ENCODE measurements at places on chromosomes 11 and 22.

DNA sequence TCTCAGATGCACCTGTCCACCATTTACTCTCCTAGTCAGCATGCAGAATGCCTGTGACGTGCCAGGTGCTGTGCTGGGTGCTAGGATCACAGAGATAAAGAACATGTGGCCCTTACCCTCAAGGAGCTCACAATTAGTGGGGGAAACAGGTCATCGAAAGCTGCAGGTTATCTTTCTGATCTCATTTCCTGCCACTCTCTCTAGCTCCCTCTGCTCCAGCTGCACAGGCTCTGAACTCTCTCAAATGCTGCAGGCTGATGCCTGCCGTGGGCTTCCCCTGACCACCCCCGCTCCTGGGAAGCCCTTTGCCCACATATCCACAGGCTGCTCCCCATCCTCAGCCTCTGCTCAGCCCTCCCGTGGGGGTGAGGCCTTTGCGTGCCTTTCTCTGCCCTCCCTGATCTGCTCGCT, 29.6 kb downstream of the SHANK3 start:
- DNase-seq = no peak

DNA sequence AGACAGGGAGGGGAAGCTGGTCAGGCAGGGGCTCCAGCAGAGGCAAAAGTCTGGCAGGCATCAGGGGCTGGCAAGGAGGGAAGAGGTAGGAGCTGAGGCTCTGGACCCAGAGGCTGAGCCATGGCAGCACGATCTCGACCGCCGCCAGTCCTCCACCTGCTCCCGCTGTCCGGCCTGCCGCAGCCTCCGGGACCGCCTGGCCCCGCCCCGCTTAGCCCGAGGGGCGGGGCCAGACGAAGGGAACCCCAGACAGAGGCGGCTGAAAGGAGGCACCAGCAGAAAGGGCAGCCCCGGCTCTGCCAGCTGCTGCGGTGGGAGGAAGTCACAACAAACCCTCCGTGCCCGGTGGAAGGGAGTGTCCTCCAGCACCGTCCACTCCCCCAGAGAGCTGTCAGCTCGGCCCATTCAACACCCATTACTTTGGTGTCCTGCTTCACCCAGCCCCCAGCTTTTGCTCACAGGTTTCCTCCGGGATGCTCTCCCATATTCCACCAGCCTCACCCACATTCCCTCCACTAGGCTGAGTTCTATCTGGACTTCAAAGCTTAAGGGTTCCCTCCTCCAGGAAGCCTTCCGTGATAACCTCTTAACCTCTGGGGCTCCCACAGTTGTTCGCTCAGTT, at the start of gene MFNG:
Gene MFNG (minus strand): TSS at position 161 of the 622 bp plus-strand sequence. CDS start 207 bp downstream, outside the sequence.
- DNase-seq = peak; percentile 46

DNA sequence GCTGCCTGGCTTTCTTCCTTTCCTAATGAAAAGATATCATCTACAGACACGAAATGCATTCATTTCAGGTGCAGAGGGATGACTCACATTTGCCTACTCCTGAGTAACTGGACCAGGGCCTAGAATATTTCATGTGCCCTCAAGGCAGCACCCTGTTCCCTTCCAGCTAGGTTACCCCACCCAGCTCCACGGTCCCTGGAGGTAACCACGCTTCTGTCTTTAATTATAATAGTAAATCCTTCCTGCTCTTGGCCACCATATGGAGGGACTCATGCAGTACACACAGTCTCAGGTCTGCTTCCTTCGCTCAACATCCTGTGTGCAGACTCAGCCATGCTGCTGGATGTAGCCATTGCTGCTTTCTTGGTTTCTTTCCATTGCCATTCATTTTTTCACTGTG, 22.3 kb downstream of the DHCR7 start:
- no peak for DNase-seq

- DNase-seq = no peak
Measured at GRCh38 chr11:35735903-35736302, 73.3 kb downstream of the TRIM44 start.

DNA sequence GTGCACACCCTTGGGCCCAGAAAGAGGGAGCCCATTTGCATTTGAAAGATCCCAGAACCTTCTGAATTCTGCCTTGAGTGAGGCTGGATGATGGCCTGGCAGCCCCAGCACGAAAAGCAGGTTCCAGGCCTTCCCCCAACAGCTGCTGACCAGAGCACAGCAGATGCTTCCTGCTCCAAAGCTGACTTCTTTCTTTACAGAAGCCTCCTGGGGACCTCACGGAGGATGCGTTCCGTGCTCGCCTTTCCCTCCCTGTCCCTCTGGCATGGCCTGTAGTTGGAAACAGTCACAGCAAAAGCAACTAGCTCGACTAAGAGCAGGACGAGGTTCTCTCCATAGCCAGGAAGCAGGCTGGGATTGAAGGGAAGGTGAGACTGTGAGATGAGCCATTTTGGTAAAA, 107.7 kb upstream of the B3GAT1 start:
- no peak for DNase-seq

DNA sequence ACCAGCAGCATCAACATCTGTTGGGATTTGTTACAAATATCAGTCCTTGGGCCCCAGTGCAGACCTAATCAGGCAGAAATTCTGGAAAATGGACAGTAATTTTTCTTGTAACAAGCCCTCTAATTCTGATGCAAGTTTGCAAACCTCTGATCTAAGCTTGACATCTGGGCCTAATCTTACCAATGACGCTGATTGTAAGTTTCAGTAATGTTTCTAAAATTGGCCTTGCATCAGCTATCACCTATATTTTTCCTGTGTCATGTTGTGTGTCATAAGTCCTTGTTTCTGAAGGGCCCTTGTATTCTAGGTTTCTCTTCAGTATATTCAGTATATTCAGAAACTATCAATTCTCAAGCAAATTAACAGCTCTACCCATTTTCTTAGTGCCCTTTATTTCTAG, 36.4 kb downstream of the ZNF215 start:
- no peak for DNase-seq

DNA sequence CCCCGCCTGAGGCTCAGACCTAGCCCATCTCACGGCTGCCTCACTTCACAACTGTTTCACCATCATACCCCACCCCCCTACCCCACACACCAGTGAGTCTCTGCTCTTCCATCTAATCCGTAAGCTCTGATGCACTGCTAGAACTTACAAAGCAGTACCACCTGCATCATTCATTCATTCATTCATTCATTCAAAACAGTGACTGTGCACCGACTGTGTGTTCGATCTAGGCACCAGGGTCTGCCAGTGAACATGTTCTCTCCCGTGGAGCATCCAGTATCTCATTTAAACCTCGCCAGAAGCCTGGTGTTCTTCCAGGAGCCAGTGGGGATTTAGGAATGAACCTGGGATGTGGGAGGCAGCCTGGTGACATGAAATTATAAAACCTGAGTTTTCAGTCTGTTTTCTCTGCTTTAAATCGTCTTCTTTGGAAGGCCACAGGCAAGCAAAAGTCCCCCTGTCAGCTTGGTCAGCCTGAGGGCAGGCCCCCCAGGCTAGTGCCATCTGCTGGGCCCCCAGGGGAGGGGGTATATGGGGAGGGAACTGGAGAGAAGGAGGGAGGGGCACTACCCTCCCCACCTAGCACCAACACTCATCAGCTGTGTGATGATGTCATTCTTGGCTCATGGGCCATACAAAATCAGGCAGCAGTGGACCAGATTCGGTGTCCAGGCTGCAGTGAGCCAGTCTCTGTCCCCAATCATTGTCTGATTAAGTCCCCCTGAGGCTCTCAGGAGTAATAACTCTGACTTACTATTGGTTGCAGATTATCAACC, 18.4 kb downstream of the TMPRSS6 start:
- DNase-seq = no peak

- DNase-seq = no peak
Measured at GRCh38 chr11:71251761-71252268, 562 bp downstream of the SHANK2 start.

GRCh38 chr11:96388891-96389719, 607 bp downstream of the CCDC82 start:
- no peak for DNase-seq

- DNase-seq = no peak
Measured at GRCh38 chr11:95507794-95508193, 276.8 kb upstream of the SESN3 start.

DNA sequence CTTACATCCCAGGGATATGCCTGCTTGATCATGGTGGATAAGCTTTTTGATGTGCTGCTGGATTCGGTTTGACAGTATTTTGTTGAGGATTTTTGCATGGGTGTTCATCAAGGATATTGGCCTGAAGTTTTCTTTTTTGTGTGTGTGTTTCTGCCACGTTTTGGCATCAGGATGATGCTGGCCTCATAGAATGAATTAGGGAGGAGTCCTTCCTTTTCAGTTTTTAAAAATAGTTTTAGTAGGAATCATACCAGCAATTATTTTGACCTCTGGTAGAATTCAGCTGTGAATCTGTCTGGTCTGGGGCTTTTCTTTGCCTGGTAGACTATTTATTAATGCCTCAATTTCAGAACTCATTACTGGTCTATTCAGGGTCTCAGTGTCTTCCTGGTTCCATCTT, 362.4 kb downstream of the JRKL start:
- DNase-seq = no peak

- peak; percentile 63 for DNase-seq
Measured at GRCh38 chr11:67262731-67263675, 3.3 kb upstream of the GRK2 start.

GRCh38 chr11:111120161-111120560, 125.4 kb upstream of the POU2AF2 start:
- DNase-seq = no peak

- DNase-seq = peak; percentile 38
Measured at GRCh38 chr11:120168960-120169681, 31.2 kb upstream of the TRIM29 start.

GRCh38 chr11:69310934-69311766, 17.2 kb downstream of the MYEOV start:
- no peak for DNase-seq

DNA sequence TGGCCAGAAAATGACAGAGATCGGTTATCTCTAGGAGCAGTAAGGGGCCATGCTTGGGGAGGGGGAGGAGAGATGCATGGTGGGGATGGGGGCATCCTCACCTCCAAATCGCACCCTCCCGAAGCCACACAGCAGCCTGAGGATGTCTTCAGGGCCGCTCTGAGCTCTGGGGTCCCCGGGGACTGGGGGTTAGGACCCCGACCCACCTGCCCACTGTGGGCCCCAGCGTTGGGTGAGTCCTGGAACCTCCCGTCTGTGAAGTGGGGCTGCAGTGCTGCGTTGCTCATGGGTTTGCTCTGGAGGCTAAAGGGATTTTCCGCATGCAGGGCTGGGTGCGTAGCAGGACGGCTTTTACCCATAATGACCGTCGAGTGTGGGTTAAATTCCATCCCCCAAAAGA, 1046.3 kb downstream of the BRD1 start:
- no peak for DNase-seq

- no peak for DNase-seq
Measured at GRCh38 chr11:119470317-119471291, 47.6 kb upstream of the THY1 start.

- no peak for DNase-seq
Measured at GRCh38 chr11:29481738-29482137, 535.1 kb downstream of the KCNA4 start.

DNA sequence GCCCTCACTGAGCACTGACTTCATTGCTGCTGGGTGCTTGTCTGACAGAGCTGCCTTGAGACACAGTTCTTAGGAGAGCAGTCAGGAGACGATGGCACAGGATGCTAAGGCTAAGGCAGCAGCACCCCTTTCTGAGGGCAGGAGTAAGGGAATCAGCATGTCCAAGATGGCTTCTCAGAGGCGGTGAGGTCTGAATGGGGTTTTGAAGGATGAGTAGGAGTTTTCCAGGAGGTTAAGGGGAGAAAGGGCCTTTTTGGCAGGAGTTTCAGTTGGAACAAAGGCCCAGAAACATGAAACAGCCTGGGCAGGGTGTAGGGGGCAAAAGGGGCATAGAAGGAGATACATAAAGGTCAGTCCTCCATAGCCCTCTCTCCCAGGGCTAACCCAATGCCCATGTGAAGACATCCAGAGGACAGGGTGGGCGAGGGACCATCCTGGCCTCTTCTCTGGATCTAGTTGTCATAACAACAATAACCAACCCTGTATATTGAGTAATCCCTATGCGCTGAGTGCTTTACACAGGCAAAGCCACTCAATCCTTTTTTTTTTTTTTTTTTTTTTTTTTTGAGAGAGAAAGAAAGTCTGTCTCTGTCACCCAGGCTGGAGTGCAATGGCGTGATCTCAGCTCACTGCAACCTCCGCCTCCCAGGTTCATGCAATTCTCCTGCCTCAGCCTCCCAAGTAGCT, 19.0 kb downstream of the CYTH4 start:
- DNase-seq = no peak

GRCh38 chr11:17129003-17129402, 51.5 kb upstream of the RPS13 start:
- no peak for DNase-seq

DNA sequence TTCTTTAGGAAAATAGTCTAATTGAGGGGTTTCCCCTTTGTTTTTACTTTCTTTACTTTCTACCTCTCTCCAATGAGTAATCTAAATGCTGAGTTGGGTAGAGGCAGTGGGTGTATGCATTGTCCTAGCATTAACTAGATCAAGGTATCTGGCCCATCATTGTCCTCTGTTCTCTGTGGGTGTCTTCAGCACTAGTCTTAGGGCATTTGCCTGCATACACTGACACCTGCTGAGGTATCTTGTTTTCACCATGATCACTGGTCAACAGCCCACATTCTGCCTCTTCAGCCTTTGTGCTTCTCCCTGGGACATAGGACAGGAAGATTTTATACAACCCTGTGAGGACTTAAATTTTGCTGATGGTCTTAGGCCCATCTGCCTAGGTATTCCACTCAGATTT, 371.1 kb downstream of the RAB38 start:
- DNase-seq = no peak

GRCh38 chr11:94400839-94401772, at the start of gene GPR83:
GPR83 (minus strand) TSS chr11:94401419; CDS start chr11:94401247, 172 bp downstream.
- no peak for DNase-seq

DNA sequence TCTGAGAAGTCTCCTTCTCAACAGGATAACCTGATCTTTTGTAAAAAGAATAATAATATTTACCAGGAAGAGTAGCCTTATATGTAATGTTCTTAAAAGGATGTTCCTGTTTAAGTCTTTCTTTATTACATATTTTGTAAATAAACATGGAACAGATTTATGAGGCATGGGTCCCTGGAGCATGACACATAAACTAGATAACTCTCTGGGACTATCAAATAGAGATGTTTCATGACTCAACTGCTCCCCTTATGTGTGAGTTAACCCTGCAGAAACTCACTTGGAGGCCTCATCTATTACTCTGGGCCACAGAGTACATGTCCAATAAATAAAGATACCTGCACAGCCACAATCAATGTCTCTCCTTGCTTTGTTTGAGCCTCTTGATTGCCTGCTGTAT, 64.6 kb downstream of the GDPD4 start:
- no peak for DNase-seq

DNA sequence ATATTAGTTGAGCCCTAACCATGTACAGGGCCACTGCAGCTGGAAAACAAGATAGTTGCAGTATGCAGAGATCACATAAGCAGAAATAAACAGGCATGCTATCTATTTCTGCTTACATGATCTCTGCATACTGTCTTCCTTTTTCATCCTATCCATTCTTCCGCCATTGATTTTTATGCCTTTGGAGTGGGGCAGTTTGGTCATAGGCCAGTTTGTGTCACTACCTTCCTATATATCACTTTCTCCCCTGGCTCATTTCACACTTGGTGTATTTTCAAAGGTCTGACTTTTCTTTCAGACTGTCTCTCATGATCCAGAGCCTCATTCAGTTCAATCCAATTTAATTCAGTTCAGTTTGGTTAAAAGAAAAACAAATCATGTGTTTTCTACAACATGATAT, 829.6 kb downstream of the KCNA4 start:
- no peak for DNase-seq

- DNase-seq = no peak
Measured at GRCh38 chr22:46584081-46584921, 35.9 kb upstream of the GRAMD4 start.
